Muscle of arm (tissue), 14 donors: ENCODE measurements at places on chromosomes 7 and 10. TPM values are rescaled to one million over a fixed set of nuclear protein-coding genes. Genes with fewer than 3 reads are reported as not detected.

GRCh38 chr7:143073556-143073955, 21.4 kb downstream of the OR6V1 start:
- DNase-seq, result no peak

DNA sequence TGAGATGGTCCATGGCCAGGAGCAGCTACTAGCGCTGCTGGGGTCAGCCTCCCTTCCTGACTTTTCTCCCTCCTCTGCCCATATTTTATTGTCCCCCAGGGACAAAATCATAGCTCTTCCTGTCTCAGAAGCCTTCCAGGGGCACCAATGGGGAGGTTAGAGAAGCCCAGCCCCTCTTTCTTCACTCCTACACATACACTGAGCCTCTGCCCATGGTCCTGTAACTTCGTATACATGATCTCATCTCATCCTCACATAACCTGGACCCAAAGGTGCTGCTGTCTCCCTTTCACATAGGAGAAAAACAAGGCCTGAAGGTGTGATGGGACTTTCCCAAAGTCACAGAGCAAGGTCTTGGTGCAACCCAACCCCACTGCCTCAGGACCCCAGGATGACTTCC, 2.5 kb downstream of the SRRM3 start:
- DNase-seq, result no peak

The SLC39A12 gene
- not detected for polyA plus RNA-seq

- no peak for DNase-seq
Observed at GRCh38 chr7:55112056-55112455, 93.2 kb downstream of the EGFR start.

The AZGP1 gene
- polyA plus RNA-seq, result 0.65 TPM

DNA sequence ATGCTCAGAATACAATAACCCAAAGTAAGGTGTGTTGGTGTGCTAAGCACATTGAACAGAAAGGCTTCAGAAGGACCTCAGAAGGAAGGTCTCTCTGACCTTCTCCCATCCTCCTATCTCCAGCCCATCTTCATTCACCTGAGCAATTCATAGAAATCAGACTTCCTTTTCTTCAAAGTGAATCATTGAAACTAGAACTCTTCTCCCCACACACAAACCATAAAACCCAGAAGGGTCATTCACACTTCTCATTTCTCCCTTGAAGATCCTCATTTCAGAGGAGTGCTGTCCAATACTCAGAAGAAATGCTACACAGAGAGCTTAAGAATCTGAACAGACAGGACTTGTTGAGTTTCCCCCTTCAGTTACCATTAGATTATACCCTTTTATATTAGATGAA, 89.5 kb downstream of the VWDE start:
- no peak for DNase-seq

The ANTXRL gene
- polyA plus RNA-seq, result 0.07 TPM

DNA sequence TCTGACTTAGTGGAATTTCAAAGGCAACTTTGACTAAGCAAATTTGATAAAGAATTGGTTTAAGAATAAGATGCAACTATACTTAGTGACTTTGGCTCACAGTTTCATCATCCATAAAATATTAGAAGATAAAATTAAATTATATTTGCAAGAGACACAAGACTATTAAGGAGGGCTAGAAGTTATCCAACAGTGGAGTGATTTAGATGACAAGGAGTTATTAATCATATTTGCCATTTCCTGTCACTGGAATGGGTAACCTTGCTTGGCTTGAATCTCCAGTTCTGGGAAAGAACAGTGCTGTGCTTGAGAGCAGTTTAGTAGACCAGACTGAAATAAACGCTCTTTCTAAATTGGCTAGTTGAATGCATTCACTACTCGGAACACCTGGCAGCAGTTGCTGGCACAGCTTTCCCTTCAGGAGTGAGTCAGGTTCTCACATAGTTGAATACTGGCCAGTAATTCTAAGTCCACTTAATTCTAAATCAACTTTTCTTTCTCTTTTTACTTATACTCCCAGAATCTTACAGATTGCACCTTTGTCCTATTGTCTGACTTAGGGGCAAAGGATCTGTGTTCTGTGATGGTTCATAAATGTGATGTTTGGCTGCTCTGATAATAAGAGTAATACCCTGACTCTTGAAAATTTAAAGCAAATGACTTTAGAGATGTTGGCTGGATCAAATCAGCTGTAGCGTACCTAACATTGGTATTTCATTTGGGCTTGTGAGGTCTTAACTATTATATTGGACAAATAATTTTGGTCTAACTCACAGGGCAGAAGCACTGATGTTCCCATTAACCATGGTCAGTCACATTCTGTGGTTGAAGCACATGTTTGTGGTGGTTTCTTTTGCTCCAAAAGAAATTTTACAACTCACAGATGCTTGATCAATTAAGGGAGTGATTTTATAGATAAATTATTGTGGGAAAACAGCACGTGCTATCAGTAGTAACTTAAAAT, 16.6 kb downstream of the STMP1 start:
- DNase-seq, result peak; percentile 35

The ZCWPW1 gene
- 4.8 TPM for polyA plus RNA-seq

DNA sequence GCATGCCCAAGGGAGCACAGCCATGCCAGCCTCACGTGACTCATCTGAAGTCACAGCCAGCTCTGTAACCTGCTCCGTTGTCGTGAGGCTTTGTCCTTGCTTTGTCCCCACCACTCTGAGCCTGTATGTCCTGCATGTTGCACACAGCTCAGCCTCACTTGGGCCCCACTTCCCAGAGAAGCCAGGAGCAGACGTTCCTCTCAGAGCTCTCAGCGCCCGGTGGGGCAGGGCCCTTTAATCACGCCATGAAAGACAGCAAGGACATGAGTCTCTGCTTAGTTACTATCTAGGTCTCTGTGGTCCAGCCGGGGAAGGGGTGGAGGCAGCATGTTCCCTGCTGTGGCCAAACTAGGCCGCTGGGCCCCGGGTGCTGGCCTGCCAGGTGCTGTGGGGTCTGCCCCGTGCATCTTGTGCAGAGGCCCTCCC, 127.4 kb upstream of the FAM20C start:
- DNase-seq, result no peak
